ENCODE measurements at places on chromosomes 5 and 9. TPM values are rescaled to one million over a fixed set of nuclear protein-coding genes. Genes with fewer than 3 reads are reported as not detected.
A peak's percentile ranks its signal among the peaks of the same experiment; 100 is the strongest.

Gene CDC25C
- total RNA-seq = not detected

Gene PCA3
- not detected for total RNA-seq

Gene PCDHGB2
- total RNA-seq = 0.59 TPM

- peak; percentile 9 for DNase-seq
Observed at GRCh38 chr5:134133995-134134541, 19.6 kb downstream of the TCF7 start.

GRCh38 chr9:37547328-37547878 lies 28.8 kb downstream of the FBXO10 start:
- DNase-seq = no peak

DNA sequence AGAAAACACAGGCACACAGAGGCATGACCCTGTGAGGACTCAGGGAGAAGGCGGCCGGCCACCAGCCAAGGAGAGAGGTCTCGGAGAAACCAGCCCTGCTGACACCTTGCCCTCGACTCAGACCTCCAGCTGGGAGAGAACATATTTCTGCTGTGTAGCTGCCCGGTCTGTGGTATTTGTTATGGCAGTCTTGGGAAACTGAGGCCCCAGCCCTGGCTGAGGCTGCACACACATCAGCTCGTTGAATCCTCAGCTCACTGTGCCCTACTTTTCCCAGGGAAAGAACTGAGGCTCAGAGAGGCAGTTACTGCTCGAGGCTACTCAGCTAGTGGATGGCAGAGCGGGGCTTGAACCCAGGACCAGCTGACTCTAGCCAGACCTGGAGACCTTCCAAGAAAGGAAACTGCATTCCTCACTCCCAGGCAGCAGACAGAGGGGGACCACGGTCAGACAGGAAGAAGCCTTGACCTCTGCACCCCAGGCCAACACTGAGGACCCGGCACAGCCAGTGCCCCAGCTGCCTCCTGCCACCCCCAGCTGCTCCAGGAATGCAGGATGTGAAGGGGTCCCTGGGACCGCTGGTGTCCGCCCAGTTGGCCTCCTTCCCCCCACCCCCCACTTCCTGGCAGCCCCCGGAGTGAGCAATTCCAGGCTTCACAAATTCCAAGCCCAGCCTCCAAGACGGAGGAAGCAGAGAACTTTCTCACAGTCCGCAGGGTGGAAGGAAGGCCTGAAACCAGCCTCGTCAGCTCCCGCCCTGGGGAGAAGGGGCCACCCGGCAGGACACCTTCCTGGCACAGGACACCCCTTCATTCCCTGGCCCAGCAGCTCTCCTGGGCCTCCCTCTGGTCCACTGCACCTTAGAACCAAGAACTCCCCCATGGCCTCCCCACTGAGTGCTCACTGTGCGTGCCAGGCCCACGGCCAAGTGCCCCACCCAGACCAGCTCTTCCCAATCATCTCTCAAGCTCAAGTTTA lies 69.9 kb downstream of the LRSAM1 start:
- no peak for DNase-seq

Gene PPIC
- total RNA-seq = 41.7 TPM

Gene OBP2B
- not detected for total RNA-seq

DNA sequence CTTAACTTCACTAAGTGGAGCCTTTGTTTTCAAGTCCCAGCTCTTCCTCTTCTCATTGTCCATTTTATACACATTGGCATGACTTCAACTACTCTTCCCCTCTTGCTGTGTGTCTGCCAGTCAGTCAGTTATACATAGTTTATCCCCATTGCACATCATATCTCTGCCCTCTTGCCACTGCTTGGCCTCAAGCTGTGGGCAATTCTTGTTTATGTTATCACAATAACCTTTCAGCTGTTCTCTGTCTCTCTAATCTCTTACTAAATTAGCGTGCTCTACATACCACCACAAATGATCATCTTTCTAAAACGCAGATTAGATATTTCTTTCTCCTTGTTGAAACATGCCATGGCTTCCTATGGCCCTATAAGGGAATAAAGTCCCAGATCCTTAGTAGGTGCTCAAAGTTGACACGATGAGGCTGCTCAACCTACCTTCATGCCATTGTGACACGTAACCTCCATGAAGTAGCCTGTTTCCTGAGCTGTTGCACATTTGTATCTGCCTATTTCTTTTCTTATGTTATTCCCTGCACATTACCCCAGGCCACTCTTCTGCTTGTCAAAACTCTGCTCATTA lies 239.3 kb downstream of the GAS1 start:
- no peak for DNase-seq

DNA sequence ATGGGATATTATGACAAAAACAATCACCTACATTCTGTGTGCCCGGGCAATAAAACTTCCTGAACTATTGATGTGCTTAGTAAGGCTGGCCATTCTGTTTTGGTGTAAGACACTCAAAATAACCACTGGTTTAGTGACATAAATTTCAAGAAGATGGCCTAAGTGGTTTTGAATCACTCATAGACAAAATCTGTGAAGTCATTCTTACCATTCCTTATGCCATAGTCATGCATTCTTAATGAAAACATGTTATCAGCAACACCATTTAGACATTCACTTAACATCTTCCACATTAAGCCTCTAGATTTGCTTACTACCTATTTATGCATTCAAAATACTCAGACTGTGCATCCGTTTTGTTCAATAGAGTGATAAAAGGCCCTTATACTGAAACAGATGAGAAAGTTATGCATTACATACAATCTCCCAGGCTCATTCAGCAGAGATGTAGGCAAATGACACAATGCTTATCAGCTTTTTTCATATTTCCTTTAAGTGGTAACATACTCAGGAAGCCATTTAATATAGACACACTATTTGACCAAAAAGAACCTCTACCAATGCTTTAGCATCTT lies 848.8 kb upstream of the DMAC1 start:
- DNase-seq = no peak

Gene NCS1
- total RNA-seq = 99.3 TPM

DNA sequence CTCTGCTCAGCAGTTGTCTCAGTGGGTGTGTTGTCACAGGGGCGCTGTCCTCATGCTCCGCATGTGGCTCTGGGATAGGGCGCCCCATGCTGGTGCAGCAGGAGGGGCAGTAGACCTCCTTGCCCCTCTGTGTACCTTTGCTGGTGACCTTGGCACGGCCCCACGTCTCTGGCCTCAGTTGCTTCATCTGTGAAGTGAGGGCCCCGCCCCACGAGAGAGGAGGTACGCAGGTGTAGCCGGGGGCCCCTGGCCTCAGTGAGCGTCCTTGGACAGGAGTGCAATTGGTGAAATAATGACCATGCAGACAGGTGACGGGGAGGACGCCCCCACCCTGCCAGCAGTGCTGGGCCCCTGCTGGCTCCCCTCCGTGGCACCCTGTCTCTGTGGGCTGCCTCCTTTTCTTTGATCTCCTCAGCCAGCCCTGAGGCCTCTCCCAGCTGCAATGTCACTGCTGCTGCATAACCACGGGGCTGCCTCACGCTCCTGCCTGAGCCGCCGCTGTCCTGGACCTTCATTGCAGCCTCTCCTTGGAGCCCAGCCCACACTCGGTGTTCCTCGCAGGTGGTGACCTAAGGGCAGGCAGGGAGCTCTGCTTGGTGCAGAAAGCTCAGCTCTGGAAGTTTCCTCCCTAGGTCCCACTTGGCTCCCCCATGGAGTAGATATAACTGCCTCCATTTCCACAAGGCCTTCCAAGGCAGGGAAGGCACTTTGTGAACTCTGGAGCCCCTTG lies 57.3 kb downstream of the PHF2 start:
- DNase-seq = no peak

- DNase-seq = no peak
Observed at GRCh38 chr9:73583576-73583975, 431.9 kb downstream of the ANXA1 start.

- DNase-seq = no peak
Observed at GRCh38 chr5:150313921-150314716, 11.4 kb upstream of the ARSI start.

Gene C9
- not detected for total RNA-seq

DNA sequence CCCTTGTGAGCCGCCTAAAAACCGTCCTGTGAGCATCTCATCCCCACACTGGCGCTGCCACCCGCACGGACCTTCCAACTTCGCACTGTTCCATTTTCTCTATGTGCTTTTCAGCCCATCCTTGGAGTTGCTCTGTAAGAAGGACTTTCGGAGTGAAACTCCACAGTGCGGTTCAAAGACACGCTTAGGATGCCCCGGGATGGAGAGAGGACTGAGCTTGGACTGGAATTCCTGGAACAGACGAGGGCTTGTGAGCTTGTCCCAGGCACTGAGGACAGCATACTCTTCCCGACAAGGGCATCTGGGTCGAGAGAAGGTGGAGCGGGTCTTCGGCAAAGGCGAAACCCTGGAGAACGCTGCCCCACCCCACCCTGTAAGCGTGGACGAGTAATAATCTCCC lies 187.8 kb downstream of the MEF2C start:
- DNase-seq = no peak

DNA sequence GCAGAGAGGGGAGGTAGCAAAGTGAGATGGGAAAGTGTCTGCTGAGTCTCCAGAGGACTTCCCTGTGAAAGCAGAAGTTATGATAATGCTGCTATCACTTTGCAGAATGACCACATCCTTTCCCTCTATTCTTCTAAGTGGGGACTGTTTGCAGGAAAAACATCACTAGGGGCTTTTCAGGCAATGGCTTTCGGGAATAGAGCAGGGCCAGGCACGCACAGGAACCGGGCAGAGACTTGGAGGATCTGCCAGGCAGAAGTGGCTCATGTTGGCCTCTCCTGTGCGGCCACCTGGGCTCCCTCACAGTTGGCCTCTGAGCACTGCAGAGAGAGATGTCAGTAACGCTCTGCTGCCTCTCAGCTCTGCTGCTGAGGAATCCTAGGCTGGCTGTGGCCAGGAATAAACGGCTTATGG lies 214.7 kb downstream of the MAST4 start:
- no peak for DNase-seq

DNA sequence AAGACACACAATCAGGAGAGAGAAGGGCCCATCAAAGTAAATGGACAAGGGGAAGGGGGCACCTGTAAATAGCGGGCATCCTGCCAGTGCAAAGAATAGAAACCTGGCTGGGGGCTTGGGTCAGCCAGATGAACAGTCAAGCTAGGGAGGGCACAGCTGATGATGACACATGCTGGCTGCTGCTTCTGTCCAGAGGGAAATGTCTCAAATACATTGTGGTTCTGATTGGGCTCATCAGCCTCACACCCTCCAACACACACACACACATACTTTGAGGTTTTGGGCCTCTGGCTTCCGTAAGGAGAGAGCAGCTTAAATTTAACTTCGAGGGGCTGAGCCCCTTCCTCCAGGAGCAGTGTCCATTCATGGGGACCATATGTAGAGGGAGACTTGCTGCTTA lies 27.6 kb upstream of the SPATA31E1 start:
- no peak for DNase-seq

- no peak for DNase-seq
Observed at GRCh38 chr5:143741421-143741820, 70.5 kb upstream of the HMHB1 start.

Gene ZNG1A
- 45.3 TPM for total RNA-seq

DNA sequence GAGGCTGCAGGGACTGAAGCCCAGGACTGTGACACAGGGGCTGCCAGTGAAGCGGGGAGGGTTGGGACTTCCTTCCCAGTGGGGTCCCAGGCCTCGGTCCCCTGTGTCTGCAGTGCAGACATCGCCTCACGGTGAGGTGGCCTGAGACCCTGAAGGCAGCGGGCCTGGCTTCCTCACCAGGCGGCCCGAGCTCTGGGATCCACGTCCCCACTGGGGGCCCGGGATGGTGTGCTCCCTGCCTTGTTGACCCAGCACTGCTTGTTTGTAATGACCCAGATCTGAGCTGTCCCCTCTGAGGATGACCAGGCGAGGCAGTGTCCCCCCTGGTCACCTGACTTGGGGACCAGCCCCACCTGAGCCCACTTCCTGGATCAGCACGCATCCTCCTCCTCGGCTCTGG lies 53.1 kb downstream of the COL5A1 start:
- DNase-seq = no peak

DNA sequence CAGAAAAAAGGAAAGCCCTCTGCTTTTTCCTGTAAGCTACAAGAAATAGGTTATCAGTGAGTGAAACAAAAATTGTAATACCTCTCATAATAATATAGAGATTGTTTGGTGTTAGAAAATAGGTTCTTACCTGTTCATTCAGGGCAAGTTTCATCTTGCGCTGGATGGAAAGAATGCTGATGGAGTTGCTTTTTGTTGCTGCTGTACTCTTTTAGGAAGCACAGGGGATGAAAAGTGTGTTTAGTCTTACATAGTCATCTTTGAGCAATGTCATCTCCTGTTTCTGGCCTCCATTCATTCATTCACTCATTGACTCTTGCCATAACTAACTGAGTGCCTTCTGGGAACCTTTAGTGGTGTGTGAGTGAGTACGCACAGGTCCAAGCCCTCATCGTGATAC lies 6.4 kb downstream of the ENTREP1 start:
- DNase-seq = no peak

Gene SLC46A2
- not detected for total RNA-seq

- DNase-seq = no peak
Observed at GRCh38 chr9:35686222-35687203, 3.2 kb downstream of the TPM2 start.

GRCh38 chr9:36603006-36603405 lies 30.3 kb downstream of the MELK start:
- no peak for DNase-seq

DNA sequence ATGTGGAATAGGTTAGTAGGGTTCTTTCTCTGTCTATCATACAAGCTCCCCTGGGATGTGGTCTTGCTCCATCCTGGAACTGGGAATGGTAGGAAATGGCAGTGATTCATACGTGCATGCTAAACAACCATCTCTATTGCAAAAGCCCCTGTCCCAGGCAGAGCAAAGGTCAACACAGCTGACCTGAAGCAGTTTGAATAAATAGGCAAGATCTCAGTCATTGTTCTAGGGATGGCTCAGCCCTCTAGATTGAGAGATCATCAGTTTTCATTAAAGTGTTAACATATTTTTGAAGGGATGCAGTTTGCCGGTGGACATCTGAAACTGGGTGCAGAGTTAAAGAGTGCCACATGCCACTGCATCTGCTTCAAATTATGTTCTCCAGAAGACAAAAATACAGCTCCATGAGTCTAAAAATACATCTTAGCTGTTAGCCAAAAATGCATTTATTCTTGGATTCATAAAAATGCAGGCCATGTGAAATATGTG lies 224.1 kb downstream of the ESM1 start:
- DNase-seq = peak; percentile 85

DNA sequence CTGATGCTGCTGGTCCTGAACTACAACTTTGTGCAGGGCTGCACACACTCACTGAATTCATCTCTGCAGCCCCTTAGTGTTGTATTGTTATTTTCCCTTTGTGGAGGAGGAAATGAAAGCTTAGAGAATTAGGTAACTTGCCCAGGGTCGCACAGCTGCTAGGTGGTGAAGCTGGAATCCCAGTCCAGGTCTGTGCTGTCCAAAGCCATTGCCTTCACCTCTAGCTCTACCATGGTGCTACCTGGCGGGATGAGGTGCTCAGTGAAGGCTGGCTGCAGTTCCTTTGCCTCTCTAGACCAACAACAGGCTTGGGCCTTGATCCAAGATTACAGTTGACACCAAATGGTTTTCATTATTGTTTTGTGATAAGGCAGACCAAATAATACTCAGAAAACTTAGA lies 177.8 kb upstream of the PITX1 start:
- no peak for DNase-seq
